CMK (cell line): ENCODE measurements at places on chromosomes 12 and 14.

GRCh38 chr14:79254069-79254775 lies 957.1 kb downstream of the DIO2 start:
- DNase-seq: no peak

DNA sequence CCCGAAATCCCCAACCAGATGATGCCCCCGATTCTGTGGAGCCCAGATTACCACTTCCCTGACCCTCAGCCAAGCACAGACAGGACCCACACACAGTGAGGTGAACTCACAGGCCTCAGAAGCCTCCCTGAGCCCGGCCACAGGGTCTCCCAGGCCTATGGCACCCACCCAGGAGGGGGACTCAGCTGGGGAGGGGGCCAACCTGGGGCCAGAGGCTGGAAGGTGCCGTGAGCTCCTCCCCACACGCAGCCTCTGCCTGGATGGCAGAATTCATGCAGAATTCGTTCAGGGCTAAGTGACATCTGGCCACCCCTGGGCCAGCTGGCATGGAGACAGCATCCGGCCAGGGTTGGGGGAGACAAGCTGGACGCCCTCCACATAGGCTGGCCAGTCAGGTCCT lies 11.8 kb downstream of the TMEM179 start:
- DNase-seq: no peak

- no peak for DNase-seq
Measured at GRCh38 chr14:100891501-100892445, 11.7 kb downstream of the RTL1 start.

- DNase-seq: no peak
Measured at GRCh38 chr14:34386865-34387485, 75.1 kb downstream of the SPTSSA start.

- no peak for DNase-seq
Measured at GRCh38 chr14:22489244-22489545, 99.8 kb downstream of the DAD1 start.

DNA sequence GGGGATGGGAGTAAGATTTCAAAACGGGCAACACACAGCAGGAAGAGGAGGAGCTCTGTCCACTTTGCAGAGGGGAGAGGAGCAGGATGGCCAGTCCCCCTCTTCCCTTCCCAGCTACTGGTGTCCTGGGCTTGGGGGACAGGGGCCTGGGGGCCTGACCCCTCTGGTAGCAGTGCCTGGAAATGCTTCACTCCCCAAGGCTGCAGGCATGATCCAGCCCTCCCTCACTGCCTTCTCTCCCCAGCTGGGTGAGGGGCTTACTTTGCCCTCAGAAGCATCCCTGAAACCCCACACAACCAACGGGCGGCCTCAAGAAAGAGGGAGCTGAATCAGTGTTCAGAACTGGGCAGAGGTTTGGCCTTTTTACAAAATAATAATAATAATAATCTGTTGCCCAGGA lies 279.5 kb downstream of the DPF3 start:
- DNase-seq: no peak

DNA sequence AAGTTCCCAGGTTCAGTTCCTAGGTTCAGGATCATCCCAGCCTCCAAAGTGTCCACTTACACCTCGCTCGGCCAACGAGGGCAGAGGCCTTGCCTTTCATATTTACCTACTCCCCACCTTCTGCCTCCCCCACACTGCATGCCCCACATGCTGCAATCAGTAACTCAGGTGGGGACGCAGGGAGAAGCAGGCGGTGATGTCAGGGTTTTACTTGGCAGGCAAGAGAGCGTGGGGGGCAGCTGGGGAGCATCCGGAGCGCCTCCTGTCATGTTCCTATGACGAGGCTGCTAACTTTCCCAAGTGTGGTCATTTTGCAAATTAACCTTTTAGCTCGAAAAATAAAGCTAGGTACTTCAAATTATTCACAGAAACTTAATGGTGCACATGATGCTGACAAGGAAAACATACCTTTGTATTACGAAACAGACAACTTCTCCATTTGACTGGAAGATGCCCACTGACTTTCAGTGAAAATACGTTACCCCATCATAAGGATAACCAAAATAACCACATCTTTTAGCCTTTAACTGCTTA lies 53.8 kb downstream of the SETD3 start:
- no peak for DNase-seq

GRCh38 chr14:76320486-76320885 lies 55.5 kb upstream of the ESRRB start:
- DNase-seq: no peak

GRCh38 chr12:113702836-113703235 lies 231.2 kb upstream of the LHX5 start:
- no peak for DNase-seq

GRCh38 chr12:115640929-115641328 lies 636.6 kb downstream of the MED13L start:
- DNase-seq: no peak
